ENCODE measurements at places on chromosomes 3 and 15. TPM values are rescaled to one million over a fixed set of nuclear protein-coding genes. Genes with fewer than 3 reads are reported as not detected.

ZNF148 gene
- total RNA-seq = 61.1 TPM

ZIC1 gene
- not detected for total RNA-seq

TNNC1 gene
- 1.2 TPM for total RNA-seq

IQCF5 gene
- total RNA-seq = not detected

C3orf18 gene
- 11.7 TPM for total RNA-seq

ISLR2 gene
- total RNA-seq = not detected

RARRES1 gene
- not detected for total RNA-seq

- H3K4me3 ChIP-seq = no peak overlapping the region
- no peaks in the 10 kb centered on the region for H3K27me3 ChIP-seq
- no peaks in the 10 kb centered on the region for H3K36me3 ChIP-seq
- DNase-seq = no peak
Observed at GRCh38 chr3:71873093-71873611, 88.2 kb upstream of the PROK2 start.

GRCh38 chr3:49132437-49133225 lies at the start of gene LAMB2:
TSS of gene LAMB2 (minus strand) at chr3:49133050. CDS start at chr3:49132867, 183 bp downstream.
- H3K4me3 ChIP-seq = no peak within 1 kb of the TSS
- DNase-seq = no peak
- H3K27ac ChIP-seq = no peak within 1 kb of the TSS
- peaks cover 5% of the 10 kb centered on the region for H3K4me1 ChIP-seq
- no peaks in the 10 kb centered on the region for H3K36me3 ChIP-seq

- H3K36me3 ChIP-seq = no peaks in the 10 kb centered on the region
- no peak overlapping the region for H3K4me3 ChIP-seq
- no peak overlapping the region for H3K27ac ChIP-seq
- no peaks in the 10 kb centered on the region for H3K4me1 ChIP-seq
- peaks cover 4% of the 10 kb centered on the region for H3K27me3 ChIP-seq
Observed at GRCh38 chr3:16150285-16150684, 24.2 kb upstream of the GALNT15 start.

- H3K4me1 ChIP-seq = peaks cover 6% of the 10 kb centered on the region
- H3K27me3 ChIP-seq = no peaks in the 10 kb centered on the region
- H3K36me3 ChIP-seq = no peaks in the 10 kb centered on the region
- H3K27ac ChIP-seq = no peak overlapping the region
- no peak for DNase-seq
- no peak overlapping the region for H3K4me3 ChIP-seq
Observed at GRCh38 chr3:45026957-45027356, 854 bp downstream of the CLEC3B start.

- H3K27me3 ChIP-seq = no peaks in the 10 kb centered on the region
- no peaks in the 10 kb centered on the region for H3K4me1 ChIP-seq
- H3K4me3 ChIP-seq = no peak overlapping the region
- H3K36me3 ChIP-seq = no peaks in the 10 kb centered on the region
Observed at GRCh38 chr3:159458982-159459381, 529.7 kb upstream of the IL12A start.

DNA sequence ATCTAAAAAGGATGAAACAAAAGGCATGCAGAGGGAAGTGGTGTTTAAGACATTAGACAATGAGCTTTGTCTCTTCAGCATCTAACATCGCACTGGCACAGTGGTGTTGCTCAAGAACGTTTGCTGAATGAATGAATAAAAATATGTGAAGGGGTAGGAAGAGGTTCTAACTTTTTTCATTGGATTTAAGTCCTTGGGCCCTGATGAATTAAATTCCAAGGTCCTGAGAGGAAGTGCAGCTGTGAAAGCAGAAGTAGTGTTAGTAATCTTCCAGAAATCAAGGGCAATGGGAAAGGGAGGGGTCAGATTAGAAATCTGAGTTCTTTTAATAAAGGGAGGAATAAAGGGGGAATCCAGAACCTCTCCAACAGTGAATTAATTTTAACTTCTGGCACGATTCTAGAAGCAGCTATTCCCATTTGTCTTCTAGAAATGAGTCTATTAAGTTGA lies 29.6 kb downstream of the TLNRD1 start:
- H3K27me3 ChIP-seq = no peaks in the 10 kb centered on the region
- no peak overlapping the region for H3K27ac ChIP-seq
- DNase-seq = no peak
- no peaks in the 10 kb centered on the region for H3K4me1 ChIP-seq

GRCh38 chr3:112117841-112118571 lies 15.0 kb downstream of the GCSAM start:
- no peak overlapping the region for H3K4me3 ChIP-seq
- H3K27me3 ChIP-seq = no peaks in the 10 kb centered on the region
- DNase-seq = no peak
- peaks cover 17% of the 10 kb centered on the region for H3K4me1 ChIP-seq

DNA sequence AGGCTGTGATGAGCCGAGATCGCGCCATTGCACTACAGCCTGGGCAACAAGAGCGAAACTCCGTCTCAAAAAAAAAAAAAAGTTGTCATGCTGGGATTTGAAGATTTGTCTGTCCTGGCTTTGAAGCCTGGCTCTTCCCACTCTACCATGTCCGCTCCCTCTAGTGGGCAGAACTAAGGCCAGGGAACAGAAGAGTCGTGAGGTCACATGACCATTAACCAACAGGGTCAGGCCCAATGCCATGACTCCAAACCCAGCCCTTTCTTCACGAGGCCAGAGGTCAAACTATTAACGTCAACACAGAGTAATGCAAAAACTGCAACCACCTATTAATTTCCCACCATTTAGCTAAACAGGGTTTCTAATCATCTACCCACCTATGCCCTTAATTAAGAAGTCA lies 212.1 kb downstream of the ADAMTS17 start:
- no peaks in the 10 kb centered on the region for H3K36me3 ChIP-seq
- H3K4me1 ChIP-seq = no peaks in the 10 kb centered on the region
- H3K27ac ChIP-seq = no peak overlapping the region
- no peak overlapping the region for H3K4me3 ChIP-seq
- H3K27me3 ChIP-seq = no peaks in the 10 kb centered on the region

DNA sequence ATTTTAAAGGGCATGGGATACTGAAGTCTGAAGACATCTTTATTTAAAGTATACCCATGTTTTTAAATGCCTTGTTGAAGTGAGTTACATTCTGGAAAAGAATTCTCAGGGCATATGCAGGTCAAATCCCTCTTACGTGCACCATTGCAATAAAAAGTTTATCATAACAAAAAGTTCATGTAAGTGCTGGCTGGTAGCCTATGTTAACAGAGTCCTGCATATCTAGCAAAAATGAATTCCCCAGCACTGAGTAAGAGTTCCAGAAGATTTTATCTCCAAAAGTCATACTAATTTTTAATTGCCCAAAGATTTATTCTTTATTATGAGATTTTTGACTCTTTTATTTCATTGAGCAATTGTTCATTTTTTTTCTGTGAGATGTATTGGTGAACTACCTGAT lies 104.7 kb upstream of the ROBO1 start:
- H3K36me3 ChIP-seq = no peaks in the 10 kb centered on the region
- no peaks in the 10 kb centered on the region for H3K4me1 ChIP-seq
- no peak overlapping the region for H3K4me3 ChIP-seq
- no peak overlapping the region for H3K27ac ChIP-seq
- DNase-seq = no peak
- no peaks in the 10 kb centered on the region for H3K27me3 ChIP-seq

DNA sequence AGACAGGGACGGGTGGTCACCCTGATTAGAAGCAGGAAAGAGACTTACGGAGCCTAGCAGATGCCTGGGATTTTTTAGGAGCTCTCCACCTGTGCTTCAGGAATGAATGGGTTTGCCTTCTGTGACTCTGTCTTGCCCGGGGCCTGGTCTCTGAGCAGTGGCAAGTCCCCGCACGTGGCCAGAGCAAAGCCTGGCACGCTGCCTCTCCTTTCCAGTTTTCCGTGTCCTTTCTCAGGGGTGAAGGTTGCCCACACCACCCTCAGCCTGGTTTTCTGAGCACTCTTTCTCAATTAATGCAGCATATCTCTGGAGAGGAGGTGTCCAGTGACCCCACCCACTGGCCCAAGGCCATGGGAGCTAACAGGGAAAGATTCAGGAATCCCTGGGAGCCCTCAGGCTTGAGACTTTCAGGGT lies 14.5 kb upstream of the CHST14 start:
- H3K36me3 ChIP-seq = peaks cover 13% of the 10 kb centered on the region
- H3K4me3 ChIP-seq = no peak overlapping the region
- H3K27ac ChIP-seq = no peak overlapping the region
- no peak for DNase-seq
- no peaks in the 10 kb centered on the region for H3K27me3 ChIP-seq

DNA sequence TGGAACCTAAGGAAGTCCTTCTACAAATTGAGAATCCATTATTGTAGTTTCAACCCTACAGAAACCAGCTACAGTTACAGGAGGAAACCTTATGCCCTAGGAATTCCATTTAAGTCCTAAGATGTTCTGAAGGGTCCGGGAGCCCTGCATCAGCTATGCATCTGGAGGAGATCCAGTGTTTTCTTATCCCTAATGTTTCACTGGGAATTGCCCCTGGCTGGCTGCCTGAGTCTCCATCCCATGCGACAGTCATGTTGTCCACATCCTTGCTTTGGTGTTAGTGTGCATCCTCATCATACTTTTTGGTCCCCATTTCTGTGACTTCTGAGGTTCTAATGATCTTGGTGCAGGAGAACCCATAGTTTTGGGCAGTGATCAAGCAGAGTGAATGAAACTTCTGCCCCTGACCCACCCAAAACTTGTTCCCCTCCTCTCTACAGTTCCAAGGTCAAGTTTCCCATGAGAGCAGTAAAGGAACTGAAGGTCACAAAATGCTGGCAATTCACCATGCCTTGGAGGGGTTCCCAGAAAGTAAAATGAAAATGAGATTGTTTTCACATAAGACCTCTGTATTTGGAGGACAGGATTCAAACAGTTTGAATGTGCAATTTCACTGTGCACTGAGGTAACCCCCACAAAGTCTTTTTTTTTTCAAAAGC lies 121.9 kb upstream of the PHLDB2 start:
- no peaks in the 10 kb centered on the region for H3K4me1 ChIP-seq
- H3K36me3 ChIP-seq = no peaks in the 10 kb centered on the region
- H3K27ac ChIP-seq = no peak overlapping the region
- no peak for DNase-seq

- peak; percentile 39 for DNase-seq
- no peaks in the 10 kb centered on the region for H3K27me3 ChIP-seq
- peak overlapping the region; percentile 67 for H3K27ac ChIP-seq
- H3K36me3 ChIP-seq = no peaks in the 10 kb centered on the region
Observed at GRCh38 chr15:80693682-80694610, 1.2 kb upstream of the ABHD17C start.

GRCh38 chr15:69666441-69666882 lies 213.8 kb downstream of the RPLP1 start:
- DNase-seq = peak; percentile 51
- no peaks in the 10 kb centered on the region for H3K27me3 ChIP-seq
- H3K4me3 ChIP-seq = no peak overlapping the region
- H3K36me3 ChIP-seq = no peaks in the 10 kb centered on the region
- peak overlapping the region; percentile 8 for H3K27ac ChIP-seq

GRCh38 chr3:141996437-141996836 lies 120.0 kb downstream of the ATP1B3 start:
- peaks cover 7% of the 10 kb centered on the region for H3K36me3 ChIP-seq
- no peak for DNase-seq
- no peak overlapping the region for H3K27ac ChIP-seq
- no peaks in the 10 kb centered on the region for H3K4me1 ChIP-seq
- H3K4me3 ChIP-seq = no peak overlapping the region

DNA sequence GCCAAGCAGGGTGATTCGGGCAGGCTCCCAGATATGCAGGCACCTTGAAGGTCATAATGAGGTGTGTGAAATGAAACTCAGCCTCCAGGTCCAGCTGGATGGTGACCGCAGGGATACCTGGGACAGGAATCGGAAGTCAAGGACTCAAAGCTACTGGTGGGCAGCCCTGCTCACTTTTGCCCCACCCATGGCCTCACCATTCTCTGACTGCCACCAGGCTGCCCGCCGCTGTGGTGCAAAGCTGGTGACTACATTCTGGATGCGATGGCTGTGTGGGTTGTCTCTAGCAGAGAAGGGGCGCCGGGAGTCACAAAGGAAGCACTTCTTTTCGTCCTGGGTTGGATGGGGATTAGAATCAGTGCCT lies 795 bp downstream of the LAMB2 start:
- DNase-seq = no peak
- peaks cover 4% of the 10 kb centered on the region for H3K27me3 ChIP-seq
- peaks cover 5% of the 10 kb centered on the region for H3K4me1 ChIP-seq
- no peak overlapping the region for H3K27ac ChIP-seq
- no peak overlapping the region for H3K4me3 ChIP-seq

DNA sequence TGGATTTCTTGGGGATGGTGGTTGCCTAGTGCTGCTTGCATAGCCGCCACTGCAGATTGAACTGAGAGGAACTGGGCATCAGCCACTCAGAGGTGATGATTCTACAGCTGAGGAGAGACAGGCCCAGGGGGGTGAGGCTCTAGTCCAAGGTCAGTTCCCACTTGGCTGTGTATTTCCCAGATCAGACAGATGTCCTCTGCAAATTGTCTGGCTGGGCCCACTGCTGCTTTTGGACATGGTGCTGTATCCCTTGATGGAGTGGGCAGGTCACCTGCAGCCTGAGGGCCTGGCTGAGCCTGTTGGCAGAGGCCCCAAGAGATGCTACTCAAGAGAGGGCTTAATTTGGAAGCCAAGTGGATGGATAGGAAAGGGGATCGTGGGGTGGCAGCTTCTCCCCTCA lies 124.5 kb upstream of the CTDSPL start:
- DNase-seq = no peak
- no peaks in the 10 kb centered on the region for H3K27me3 ChIP-seq
- no peak overlapping the region for H3K27ac ChIP-seq

DNA sequence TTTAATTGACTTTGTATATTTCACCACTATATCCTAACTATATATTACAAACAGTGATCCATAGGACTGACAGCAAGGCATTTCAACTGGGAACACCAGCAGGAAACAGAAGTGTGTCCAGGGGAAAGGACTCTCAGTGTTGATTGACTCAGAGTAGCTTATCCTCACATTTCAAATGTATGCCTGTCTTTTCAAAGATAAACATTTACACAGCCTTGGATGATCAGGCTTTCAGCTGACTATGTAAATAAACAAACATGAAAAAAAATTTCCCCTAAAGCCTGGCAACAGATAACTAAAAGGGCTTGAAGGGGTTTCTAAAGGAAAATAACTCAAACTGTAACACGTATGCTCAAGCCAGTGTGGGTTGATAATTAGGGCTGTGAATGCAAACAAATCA lies 321.8 kb downstream of the TBC1D5 start:
- no peaks in the 10 kb centered on the region for H3K36me3 ChIP-seq
- H3K4me1 ChIP-seq = no peaks in the 10 kb centered on the region
- no peak for DNase-seq
- no peak overlapping the region for H3K27ac ChIP-seq
- H3K27me3 ChIP-seq = no peaks in the 10 kb centered on the region
- no peak overlapping the region for H3K4me3 ChIP-seq

GRCh38 chr15:78177447-78177873 lies 28.3 kb downstream of the IDH3A start:
- no peak overlapping the region for H3K27ac ChIP-seq
- no peak for DNase-seq
- H3K36me3 ChIP-seq = no peaks in the 10 kb centered on the region
- peaks cover 20% of the 10 kb centered on the region for H3K4me1 ChIP-seq
- H3K27me3 ChIP-seq = no peaks in the 10 kb centered on the region

DNA sequence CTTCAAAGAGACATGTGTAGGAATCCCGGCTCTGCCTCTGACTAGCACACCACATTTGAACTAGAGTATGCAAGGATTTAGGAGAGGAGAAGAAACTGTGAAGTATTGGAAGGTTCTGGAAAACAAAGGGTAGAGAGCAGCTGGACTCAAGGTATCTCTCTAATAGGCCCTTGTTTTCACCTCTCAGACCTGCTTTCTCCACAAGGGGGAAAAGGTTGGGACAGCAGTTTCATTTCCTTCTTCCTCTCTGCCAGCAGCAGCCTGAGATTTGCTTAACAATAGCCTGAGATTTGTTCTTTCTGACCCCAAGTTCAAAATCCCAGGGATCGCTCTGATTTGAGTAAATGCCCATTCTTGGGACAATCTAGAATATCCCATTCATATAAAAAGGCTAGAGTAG lies 430.6 kb upstream of the MCTP2 start:
- H3K4me3 ChIP-seq = no peak overlapping the region
- DNase-seq = no peak
